ENCODE measurements at places on chromosomes 4 and X.

DNA sequence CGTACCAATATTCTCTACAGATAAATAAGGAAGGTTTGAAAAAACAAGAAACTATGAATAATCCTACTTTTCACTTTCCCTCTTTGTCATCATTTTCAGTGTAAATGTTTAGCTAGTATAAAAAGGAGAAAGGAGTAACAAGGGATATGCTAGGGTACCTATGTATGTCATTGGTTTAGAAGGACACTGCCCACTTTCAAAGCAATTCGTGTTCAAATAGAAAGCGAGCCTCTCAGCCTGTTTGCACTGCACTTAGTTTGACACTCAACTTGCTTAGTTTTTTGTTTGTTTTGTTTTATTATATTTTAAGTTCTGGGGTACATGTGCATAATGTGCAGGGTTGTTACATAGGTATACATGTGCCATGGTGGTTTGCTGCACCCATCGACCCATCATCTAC is 21.6 kb upstream of the RXFP1 start:
- DNase-seq: no peak

- no peak for DNase-seq
These were observed 19.0 kb upstream of the PAGE4 start for GRCh38 chrX:49809891-49810632.

GRCh38 chr4:88660446-88661294 is 37.0 kb downstream of the NAP1L5 start:
- DNase-seq: no peak

GRCh38 chr4:103032574-103032973 is 13.1 kb upstream of the SLC9B1 start:
- no peak for DNase-seq
